ENCODE measurements at places on chromosomes 4 and X. TPM values are rescaled to one million over a fixed set of nuclear protein-coding genes. Genes with fewer than 3 reads are reported as not detected.

DNA sequence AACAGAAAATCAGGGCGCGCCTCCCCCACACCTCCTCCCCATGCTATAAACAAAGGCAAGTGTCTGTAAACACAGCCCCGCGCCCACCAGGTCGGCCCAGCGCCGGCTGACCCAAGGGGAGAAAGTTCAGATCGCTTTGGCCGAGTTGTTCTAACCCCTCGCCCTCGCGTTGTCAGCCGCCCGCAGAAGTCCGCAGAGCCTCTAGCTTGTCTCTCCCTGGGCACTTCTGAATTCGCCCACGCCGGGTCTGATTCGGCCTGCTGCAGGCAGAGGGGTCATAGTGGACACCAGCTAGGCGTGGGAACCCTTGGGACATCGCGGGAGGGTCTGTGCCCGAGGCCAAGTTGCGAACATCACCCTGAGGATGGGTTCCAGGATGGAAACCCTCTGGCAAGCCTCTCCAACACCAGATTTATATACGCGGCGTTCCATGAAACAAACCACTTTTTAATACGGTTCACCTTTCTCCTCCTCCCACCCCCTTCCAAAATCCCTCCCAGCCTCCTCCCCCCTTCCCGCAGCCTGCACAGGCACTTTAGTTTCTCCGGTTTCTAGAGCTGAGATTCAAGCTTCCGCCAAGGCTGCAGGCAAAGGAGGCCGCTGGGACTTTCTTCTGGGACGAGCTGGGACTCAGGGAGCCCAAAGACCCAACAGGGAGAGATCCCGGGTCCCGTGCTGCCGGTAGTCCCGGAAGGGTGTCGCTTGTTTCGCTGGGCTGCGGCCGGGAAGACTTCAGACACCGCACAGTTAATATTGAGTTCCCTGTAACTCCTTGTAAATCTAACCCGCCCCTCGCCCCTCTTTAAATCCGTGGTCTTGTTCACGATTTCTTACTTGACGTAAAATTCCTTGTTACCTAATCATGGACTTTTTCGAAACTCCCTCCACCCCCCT, 4.7 kb downstream of the HAND2 start:
- no peak for DNase-seq

GRCh38 chr4:77347351-77347966, 190.5 kb downstream of the CCNG2 start:
- no peak for DNase-seq

DNA sequence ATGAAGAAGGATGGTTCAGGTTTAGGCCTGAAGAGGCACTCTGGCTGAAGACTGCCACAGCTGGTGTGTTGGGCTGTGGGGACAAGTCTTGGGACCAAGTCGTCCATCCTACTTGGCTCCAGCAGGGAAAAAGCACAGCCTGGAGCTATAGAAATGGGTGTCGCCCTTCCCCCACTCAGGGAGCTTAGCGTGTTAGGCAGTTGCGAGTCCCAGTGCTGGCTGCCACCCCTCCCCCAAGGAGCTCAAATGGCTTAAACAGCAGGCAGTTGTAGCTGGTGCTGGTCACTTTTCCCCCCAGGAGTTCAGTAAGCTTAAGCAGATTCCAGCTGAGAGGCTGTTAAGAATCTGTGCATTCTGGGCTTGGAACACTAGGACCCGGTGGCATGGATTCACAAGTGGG, 319.5 kb upstream of the POF1B start:
- DNase-seq: no peak

DNA sequence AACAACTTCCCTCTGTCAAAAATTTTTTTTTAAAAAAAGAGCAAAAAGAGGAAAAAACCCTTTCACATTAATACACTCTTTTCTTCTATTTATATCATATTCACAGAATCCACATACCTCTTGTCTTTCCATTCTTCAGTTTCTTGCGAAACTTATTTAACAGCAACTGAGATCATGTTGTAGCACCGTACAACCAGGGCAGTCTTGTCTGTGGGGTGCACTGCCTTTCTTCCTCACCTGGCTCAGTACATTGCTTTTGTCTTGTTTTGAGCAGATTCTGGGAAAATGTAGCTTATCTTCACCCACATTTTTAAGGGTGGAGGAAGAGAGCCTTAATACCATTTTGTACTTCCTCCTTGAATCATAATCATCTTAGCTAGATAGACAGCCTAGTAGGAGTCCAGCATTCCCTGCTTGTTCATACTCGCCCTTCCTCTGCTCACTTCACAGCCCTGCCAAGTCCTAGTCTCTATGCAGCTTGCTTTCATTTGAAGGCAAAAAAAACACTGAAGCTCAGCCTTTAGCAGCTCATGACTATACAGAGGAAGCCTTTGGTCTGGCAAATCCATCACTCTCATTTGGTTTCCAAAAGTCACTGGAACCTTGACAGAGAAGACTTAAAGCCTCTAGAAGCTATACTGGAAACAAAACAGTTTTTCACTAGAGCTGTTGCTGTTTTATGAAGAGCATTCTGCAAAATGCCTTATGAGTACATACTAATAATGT, 140.6 kb upstream of the BANK1 start:
- peak; percentile 19 for DNase-seq

- no peak for DNase-seq
These were observed 86.8 kb downstream of the FRMPD4 start for GRCh38 chrX:12225107-12225506.

DNA sequence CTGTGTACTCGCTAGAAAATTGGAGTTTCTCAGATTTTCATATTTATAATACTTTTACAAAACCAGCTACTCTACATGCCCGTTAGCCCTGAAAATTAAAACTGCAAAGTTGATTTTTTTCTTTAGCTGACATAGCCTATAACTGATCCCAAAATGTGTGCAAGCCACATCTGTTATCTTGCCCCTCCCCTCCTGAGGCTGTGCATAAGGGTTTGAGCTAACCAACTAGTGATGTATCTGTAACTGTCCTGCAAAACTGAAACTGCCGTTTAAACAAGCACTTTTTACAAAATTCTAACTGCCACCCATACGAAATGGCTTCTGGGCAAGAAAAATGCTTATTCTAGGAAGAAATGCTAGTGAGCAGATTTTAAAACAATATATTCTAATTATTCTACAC, 59.1 kb downstream of the EDNRA start:
- DNase-seq: no peak

DNA sequence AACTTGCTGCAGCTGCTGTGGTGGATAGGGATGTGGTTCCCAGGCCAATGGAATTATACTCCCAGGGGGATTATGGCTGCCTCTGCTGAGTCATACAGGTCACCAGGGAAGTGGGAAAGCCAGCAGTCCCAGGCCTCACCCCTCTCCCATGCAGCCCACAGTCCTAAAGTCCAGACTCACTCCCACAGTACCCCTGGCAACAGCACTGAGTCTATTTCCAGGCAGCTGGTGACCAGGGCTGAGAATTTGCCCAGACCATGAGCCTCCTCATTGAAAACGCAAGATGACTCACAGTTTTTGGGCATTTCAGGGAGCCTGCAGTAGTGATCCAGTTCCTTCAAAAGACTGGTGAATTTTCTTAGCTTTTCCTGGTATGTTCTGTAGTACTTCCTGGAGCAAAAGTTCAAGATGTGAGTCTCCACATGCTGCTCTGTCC, 137.6 kb downstream of the NPNT start:
- DNase-seq: no peak

DNA sequence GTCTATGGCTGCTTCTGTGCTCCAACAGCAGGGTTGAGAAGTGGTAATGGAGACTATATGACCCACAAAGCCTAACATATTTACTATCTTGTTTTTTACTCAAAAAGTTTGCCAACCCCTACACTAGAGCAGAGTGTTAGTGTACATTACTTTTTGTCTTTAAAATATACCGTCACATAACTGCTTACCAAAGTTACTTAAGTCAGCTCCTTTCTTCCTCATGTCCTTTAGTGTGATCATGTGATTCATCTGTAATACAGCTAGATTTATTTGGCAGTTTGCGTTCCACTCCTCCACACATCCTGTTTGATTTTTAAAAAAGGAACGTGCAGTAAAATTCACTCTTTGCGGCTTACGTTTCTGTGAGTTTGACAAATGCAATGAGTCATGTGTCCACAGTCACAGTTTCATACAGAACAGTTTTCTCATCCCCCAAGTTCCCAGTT, 162.4 kb upstream of the GPRIN3 start:
- DNase-seq: no peak

- DNase-seq: no peak
These were observed 55.9 kb upstream of the NKX1-1 start for GRCh38 chr4:1462009-1462767.

- DNase-seq: peak; percentile 70
These were observed 28.5 kb downstream of the PJA1 start for GRCh38 chrX:69136546-69137331.

Gene DGKK
- total RNA-seq: not detected

Gene FAM149A
- 8.1 TPM for total RNA-seq

Gene MAGEA11
- total RNA-seq: not detected

Gene SFRP2
- total RNA-seq: 24.8 TPM

Data from thyroid gland (tissue), 4 donors.